ENCODE measurements at places on chromosomes 5 and 9.

GRCh38 chr5:179870403-179870903, 11.8 kb upstream of the MRNIP start:
- peak; percentile 45 for DNase-seq

DNA sequence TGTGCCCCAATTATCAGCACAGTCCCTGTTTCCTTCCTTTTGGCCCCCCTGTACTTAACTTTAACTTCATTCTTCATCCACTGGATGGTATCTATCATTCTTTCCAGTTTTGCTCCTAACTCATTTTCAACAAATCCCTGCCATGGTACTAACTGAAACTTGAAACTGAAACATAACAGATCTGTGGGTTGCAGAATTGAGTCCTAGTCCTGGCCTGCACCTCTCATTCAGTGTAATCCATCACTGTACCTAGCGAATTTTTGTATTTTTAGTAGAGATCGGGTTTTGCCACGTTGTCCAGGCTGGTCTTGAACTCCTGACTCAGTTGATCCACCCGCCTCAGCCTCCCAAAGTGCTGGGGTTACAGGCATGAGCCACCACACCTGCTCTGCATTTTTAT, 15.3 kb upstream of the PIK3R1 start:
- no peak for DNase-seq

GRCh38 chr5:54673523-54674225, 156.1 kb downstream of the SNX18 start:
- peak; percentile 89 for DNase-seq

- DNase-seq, result no peak
Observed at GRCh38 chr5:178104492-178104891, 8.8 kb upstream of the N4BP3 start.

DNA sequence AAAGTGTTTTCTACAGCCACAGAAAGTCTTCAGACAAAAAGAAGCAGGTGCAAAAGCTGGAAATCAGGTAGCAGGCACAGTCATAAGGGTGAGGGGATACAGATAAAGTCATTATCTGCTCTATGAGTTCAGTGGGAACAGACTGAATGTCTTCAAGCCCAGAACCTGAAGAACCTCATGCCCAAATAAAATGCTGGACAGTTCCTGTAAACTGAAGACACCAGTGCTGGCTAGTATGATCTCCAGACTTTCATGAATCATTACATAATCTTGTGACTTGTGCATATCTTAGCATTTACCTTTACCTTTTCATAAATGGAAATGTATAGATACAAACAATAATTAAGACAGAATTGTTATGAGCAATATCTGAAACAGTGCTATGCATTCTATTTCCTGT, 728.7 kb downstream of the DNAH5 start:
- DNase-seq, result no peak

DNA sequence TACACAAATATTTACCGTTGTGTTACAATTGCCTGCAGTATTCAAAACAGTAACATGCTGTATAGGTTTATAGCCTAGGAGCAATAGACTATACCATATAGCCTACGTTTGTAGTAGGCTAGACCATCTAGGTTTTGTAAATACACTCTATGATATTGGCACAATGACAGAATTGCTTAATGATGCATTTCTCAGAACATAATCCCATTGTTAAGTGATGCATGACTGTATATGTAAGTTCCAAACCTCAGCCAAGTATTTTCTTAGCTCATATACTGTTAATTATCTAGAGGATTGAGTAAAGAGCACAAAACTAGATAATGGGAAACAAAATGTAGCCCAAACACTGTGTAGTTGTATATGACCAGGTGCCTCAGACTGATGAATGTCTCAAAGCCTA, 220.1 kb downstream of the ANXA1 start:
- DNase-seq, result peak; percentile 7

DNA sequence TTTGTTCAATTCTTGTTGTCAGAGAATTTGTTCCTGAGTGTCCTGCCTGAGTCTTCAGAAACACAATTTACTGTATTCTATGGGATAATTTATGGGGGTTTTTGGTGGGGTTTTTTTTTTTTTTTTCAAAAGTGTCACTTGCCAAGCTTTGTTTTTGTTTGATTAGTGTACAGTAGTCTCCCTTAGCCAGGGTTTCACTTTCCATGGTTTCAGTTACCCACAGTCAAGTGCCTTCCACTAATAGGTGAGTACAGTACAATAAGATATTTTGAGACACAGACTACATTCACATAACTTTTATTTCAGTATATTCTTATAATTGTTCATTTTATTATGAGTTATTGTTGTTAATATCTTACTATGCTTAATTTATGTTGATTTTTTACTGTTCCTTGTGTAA, 25.0 kb upstream of the AUH start:
- no peak for DNase-seq

- peak; percentile 52 for DNase-seq
Observed at GRCh38 chr5:73625944-73626811, at the start of gene ARHGEF28. ARHGEF28 (plus strand) TSS chr5:73626196; CDS start chr5:73684852, 58,656 bp downstream.

DNA sequence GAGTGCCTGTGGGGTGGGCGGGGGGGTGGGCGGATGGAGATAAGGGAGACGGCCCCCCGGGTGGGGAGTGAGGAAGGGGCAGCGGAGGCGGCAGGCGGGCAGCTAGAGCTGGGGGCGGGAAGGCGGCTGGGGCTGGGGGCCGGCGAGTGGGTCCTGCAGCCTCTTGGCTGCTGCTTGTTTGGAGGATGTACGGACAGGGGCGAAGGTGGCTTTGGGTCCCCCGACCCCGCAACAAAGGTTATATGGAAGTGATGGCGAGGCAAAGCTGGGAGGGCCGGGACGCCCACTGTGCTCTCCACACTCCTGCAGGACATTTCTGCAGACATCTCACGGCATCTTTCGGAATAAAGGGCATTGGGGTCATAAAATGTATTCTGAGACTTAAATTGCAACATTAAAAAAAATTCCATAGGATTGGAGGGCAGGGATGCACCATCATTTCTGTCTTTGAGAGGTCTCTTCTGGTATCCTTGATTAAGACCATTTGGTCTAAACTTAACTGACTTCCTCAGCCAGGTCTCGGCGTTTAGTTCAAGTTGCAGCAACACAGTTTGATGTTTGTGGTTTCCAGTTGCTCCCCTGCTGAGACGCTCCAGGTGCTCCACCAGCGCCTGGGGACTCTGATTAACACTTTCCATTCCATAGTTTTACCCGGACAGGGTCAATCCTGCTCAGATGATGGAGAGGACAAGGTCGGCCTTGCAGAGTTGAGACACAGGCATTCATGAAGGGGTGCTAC, 101.6 kb upstream of the SSBP2 start:
- peak; percentile 57 for DNase-seq

- DNase-seq, result no peak
Observed at GRCh38 chr9:28892538-28892937, 1319.3 kb upstream of the C9orf72 start.

All from iris pigment epithelial cell (primary cell).